ENCODE measurements at places on chromosomes 1 and 21.

DNA sequence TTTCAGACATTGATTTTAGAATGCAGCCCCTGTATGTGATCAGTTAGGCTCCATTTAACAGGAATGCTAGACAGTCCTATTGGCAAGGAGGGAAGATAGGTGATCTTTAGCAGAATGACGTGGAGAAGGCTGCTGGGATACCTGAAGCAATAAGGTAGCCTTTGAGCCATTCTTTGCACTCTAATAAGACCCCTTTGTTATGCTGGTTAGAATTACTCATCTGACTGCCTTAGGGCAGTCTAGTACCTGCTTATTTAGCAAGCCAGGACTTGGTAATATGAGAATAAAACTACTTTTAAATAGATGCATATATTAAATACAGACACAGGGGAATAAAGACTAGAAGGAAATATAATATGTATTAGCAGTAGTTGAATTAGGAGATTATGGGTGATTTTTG is 29.1 kb downstream of the NGF start:
- DNase-seq: no peak

- no peak for DNase-seq
Measured at GRCh38 chr1:2890221-2890850, 88.8 kb upstream of the TTC34 start.

- DNase-seq: no peak
Measured at GRCh38 chr1:41044187-41044586, 22.7 kb upstream of the SLFNL1 start.

GRCh38 chr1:19061343-19061742 is 104.9 kb upstream of the IFFO2 start:
- DNase-seq: no peak

DNA sequence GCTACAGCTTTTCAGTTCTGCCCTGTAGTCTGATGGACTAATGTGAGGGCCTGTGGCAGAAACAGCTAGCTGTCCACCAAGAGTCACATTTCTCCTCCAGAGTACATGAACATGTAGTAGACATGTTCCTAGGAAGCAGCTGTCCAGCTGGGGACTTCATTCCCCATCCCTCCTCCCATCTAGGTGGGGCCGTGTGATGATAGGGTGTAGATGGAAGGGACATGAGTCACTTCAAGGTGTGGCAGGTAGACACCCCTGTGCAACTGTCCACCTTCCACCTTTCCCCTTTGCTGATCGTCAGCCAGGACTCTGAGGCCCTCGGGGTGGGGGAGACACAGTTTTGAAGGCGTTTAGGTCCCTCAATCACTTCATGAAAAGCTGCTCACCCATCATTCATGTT is 3.6 kb upstream of the RD3 start:
- no peak for DNase-seq

DNA sequence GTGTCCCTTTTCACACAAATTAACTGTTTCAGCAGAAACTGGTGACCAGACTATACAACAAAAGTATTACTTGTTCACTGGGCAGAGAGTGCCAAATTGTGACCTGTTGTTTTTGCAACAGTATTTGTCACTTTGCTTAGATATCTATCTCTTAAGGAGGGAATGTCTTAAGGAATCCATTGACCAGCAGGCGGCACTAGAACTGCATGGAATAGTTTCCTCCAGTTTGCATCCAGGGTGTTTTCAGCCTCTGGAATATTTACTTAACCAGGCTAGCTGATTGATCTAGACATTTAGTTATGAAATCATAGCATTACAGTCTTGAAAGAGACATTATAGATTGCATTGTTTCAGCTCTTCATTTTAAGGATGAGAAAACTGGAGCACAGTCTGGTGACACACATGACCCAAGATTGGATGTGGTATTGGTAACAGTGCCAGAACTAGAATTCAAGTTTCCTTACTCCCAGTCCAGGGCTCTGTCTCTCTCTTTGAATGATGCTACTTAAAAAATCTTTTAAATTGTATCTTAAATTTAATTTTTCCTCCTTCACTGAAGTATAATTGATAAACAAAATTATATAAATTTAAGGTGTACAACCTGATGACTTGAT is 16.9 kb downstream of the RPTN start:
- DNase-seq: no peak

DNA sequence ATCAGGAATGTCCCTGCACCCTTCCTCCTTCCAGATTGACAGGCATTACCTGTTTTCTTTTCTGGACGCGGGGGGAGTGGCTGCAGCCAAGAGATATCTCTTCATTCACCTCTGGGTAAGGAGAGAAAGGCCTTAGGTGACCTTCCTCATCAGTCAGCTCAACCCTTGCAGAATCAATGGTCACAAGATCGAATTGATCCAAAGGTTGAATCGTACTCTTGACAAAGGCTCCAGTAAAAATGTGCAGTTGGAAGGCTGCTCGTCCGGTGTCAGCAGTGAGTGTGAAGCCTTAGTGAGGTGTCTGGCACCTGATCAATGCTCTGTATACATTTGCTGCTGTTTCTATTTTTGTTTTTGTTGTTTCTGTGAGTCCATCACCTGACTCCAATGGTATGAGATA is 282.6 kb upstream of the AJAP1 start:
- DNase-seq: no peak

DNA sequence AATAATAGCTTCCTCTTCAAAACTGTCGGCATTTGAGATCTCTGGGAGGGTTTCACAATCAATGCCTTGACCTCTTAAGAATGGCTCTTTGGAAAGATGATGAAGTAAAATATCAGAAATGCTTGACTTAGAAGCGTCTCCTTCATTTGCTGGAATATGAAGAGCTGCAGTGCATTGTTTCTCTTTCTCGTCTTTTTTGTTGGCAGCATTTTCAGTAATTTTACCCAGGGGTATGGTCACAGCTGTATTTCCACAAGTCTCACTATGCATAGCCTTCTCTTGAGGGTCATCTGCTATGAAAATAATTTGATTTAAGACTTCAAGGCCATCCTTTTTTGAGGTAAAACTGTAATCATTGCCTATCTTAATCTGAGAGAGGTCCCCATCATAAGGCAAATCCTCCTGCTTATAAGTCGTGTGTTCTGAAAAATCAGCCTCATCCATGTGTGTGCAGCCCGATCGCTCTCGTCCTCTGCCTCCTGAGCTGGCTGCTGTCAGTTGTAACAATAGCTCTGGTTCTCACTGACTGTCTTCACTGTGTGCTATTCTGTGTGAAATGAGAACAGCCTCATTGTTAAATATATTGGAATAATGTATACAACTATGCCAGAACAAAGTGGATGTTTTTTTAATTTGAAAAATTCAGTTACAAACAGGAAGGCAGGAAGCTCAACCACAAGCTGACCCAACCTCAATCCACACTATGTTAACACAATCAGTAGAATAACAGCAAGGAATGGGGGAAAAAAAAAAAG is 4.5 kb downstream of the AKNAD1 start:
- DNase-seq: no peak

DNA sequence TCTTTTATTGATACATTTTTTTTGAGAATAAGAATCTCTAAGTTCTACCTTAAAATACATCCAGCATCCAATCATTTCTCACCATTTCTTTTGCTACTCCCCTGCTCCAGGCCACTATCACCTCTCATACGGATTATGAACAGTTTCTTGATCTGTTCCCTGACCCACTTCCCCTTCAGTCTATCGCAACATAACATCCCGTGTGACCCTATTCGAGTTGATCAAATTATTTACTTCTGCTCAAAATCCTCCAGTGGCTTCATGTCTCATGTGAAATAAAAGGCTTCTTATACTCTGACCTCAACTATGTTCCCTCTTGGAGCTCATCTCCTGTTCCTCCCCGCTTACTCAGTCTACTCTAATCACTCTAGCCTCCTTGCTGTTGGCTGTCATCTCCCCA is 5.2 kb downstream of the ALG14 start:
- DNase-seq: no peak

DNA sequence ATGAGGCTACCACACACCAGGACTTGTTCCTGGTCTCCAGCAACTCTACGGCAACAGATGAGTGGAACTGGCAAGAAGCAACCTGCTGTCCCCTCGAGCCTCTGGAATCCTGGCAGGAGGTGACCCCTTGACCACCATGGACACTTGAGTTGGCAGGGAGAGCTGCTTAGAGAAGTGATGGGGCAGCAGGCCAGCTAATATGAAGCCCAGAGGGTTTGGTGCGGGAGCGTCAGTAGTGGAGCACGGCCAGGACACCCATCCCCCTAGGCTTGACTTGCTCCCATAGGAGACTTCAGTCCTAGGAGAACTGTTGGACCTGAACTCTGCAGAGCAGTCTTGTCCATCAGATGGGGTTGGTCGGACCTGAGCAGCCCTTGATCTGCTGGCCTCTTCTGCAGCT is 56.5 kb downstream of the CTH start:
- DNase-seq: no peak

DNA sequence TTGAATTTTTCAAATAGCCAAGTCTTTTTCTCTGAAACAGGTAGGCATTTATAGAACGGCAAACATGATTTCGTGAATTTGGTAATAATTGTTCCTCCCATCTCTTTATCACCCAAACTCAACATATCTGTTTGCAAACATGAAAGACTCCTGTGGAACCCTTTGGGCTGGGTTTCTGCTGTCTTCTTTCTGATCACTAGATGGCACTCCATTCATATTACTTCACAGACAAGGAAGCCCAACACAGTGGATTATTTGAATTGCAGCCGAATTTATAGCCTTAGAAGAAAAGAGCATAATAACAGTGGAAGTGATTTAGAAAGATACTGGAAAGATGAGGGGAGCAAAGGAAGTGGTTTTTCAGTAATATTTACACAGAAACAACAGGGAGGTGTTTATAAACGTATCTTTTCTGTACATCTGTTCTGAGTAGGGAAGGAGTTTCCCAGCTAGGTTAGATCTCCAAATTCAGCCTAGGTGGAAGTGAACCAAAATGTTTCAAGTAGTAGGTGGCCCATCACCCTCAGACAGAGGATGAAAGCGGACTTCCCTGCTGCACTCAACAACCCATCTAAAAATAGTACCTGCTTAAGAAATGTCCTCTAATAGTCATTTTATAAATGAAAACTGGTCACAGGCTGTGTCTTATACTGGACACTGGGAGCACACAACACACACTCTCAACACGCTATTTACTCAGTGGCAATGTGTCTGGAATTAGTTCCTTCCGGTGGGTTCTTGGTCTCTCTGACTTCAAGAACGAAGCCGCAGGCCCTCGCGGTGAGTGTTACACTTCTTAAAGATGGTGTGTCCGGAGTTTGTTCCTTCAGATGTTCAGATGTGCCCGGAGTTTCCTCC is 67.6 kb downstream of the MAP3K21 start:
- DNase-seq: peak; percentile 7

- no peak for DNase-seq
Measured at GRCh38 chr21:41011951-41012366, 156.0 kb upstream of the BACE2 start.
